ENCODE measurements at places on chromosomes 1 and 21.

DNA sequence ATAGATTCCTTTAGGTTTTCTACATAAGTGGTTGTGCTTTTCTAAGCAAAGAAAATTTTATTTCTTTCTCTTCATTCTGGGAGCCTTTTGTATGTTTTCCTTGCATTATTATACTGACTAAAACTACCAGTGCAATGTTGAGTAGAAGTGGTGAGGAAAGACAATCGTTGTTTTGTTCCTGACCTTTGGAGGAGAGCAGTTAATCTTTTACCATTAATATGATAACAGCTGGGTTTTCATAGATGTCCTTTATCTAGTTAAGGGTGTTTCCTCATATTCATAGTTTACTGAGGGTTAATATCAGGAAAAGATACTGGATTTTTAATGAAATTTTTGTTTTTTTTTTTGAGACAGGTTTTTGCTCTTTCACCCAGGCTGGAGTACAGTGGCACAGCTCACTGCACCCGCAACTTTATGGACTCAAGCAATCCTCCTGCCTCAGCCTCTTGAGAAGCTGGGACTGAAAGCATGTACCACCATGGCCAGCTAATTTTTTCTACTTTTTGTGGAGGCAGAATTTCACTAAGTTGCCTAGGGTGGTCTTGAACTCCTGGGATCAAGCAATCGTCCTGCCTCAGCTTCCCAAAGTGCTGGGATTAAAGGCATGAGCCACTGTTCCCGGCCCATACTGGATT, 9.0 kb upstream of the KCTD3 start:
- no peak for DNase-seq

DNA sequence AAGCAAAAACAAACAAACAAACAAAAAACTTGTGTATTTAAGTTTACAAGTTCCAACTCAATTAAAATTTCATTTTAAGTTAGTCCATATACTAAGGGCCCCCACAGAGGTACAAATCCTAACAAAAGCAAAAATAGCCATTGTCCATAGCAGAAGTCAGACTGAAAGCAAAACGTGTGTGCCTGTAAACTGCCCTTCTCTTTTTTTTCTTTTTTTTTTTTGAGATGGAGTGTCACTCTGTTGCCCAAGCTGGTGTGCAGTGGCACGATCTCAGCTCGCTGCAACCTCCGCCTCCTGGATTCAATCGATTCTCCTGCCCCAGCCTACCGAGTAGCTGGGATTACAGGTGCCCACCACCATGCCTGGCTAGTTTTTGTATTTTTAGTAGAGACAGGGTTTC, 11.6 kb upstream of the IFNGR2 start:
- no peak for DNase-seq

GRCh38 chr21:33731447-33731846, 89.1 kb downstream of the ITSN1 start:
- DNase-seq = no peak

GRCh38 chr1:218346391-218347204, 1.5 kb downstream of the TGFB2 start:
- no peak for DNase-seq

DNA sequence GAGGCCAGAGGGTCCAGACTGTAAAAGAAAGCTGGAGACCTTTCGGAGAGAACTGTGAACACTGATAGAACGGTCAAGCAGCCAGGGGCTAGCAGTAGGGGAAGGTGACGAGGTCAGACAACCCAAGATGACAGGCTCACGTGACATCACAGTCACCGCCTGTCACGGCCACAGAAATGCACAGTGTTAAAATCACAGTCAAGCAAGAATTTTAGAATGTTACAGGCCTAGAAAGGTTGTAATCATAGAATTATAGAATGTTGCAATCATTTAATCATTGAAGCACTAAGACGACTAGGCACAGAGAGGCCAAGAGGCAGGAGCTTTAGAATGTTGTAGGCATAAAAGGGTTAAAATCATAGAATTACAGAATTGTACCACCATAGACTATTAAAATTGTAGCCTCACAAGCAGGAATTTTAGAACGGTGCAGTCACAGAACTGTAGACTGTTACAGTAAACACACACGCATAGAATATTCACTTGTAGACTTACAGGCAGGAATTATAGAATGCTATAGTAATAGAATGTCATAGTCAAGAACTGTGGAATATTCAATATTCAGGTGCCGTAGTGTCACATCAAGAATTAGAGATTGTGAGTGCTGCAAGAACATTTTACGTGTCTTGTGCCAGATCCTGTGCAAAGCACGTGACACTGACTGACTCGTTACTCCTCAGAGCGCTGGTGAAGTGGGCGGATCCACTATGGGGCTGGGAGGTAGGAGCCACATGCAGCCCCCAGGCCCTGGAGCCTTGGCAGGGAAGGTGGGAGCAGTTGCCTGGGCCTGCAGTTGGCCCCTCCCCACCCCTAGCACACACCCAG, 118.1 kb downstream of the EPHB2 start:
- DNase-seq = no peak

- peak; percentile 50 for DNase-seq
Observed at GRCh38 chr1:237864338-237865244, 26.1 kb downstream of the ZP4 start.

- DNase-seq = no peak
Observed at GRCh38 chr1:109361069-109361468, 36.6 kb downstream of the SORT1 start.

- no peak for DNase-seq
Observed at GRCh38 chr1:54721719-54722118, 6.1 kb downstream of the TTC4 start.

Measured in iPS DF 6.9 (cell line).